ENCODE measurements at places on chromosomes 16 and 17.

- no peak for DNase-seq
Measured at GRCh38 chr17:63853260-63853659, 10.8 kb upstream of the SMARCD2 start.

DNA sequence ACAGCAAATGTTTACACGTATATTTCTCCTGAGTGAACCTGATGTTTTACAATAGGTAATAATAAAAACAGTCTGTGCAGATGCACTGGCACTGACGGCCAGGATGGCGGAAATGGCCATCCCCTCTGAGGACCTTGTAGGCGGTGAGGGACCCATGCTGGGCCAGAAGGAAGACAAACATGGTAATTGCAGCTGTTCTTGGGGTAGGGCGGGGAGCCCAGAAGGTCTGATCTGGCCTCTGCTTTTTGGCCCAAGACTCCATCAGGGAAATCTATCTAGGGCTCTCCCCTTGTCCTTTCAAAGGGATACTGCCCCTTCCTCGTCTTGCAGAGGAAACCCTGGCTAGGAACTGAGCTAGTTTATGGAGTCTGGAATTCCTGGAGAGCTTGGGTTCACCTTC is 7.4 kb upstream of the LGALS9 start:
- DNase-seq = no peak

GRCh38 chr16:53886482-53887378 is 182.8 kb downstream of the FTO start:
- no peak for DNase-seq

GRCh38 chr17:64423881-64424280 is 25.0 kb upstream of the MILR1 start:
- no peak for DNase-seq

GRCh38 chr16:57186872-57187854 is 1.0 kb downstream of the RSPRY1 start:
- DNase-seq = no peak

DNA sequence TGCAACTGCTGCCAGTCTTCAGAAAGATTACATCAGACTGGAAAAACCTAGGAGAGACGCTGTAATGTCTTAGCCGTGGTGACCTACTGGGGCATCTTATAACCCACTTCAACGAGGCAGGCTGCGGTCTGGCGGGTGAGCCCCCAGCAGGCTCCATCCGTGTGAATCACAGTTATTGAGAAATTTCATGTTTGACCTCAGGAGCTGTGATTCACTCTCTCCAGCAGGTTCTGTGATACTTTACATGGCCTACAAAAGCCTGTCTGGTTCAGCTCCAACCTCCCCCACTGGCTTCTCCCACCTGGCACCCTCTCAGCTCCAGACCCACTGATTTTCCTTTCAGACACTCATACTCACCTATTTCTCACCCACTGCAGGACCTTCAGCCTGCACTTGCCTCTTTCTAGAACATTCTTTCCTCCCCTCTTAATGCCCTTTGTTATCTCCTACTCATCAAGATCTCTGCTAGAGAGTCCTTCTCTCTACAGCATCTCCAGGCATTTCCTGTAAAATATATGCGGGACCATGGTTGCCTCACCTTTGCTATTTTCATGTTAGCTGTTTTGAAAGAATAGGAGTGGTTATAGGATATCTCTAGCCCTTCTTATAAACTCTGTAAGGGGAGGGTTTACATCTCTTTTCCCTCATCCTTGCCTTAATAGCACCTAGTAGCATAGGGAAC is 227.9 kb downstream of the MAF start:
- no peak for DNase-seq

DNA sequence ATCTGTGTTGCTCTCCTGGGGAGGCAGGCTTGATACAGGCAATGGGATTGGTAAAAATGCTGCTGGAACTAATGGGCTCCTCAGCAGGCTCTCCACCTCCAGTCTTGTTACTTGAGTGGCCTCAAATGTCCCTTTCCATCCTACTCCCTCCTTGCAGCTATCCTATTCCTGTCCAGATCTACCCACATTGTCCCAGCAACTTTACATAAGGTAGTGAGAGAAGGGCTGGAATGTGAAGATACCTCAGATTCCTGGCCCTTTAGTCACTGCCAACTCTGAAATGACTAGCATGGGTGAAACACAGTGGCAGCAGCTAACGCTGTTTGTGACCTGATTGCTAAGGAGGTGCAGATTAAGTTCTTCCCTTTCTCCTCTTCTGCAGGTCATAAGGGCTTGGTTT is 210.1 kb upstream of the HS3ST4 start:
- no peak for DNase-seq

- DNase-seq = no peak
Measured at GRCh38 chr17:57902800-57903759, 52.1 kb downstream of the CUEDC1 start.

- no peak for DNase-seq
Measured at GRCh38 chr16:47299587-47299986, 155.8 kb upstream of the NETO2 start.

- no peak for DNase-seq
Measured at GRCh38 chr17:2898255-2898926, 102.2 kb downstream of the RAP1GAP2 start.

GRCh38 chr17:14784997-14785696 is 480.0 kb downstream of the PMP22 start:
- peak; percentile 3 for DNase-seq

DNA sequence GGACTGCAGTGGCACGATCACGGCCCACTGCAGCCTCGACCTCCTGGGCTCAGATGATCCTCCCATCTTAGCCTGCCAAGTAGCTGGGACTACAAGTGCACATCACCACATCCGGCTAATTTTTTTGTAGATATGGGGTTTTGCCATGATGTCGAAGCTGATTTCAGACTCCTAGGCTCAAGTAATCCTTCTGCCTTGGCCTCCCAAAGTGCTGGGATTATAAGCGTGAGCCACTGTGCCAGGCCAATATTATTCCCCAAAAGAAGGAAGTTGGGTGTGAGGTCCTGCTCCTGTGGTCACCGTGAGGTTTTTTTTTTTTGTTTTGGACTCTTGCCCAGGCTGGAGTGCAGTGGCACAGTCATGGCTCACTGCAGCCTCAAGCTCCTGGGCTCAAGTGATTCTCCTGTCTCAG is 1.5 kb downstream of the AMZ2 start:
- no peak for DNase-seq

DNA sequence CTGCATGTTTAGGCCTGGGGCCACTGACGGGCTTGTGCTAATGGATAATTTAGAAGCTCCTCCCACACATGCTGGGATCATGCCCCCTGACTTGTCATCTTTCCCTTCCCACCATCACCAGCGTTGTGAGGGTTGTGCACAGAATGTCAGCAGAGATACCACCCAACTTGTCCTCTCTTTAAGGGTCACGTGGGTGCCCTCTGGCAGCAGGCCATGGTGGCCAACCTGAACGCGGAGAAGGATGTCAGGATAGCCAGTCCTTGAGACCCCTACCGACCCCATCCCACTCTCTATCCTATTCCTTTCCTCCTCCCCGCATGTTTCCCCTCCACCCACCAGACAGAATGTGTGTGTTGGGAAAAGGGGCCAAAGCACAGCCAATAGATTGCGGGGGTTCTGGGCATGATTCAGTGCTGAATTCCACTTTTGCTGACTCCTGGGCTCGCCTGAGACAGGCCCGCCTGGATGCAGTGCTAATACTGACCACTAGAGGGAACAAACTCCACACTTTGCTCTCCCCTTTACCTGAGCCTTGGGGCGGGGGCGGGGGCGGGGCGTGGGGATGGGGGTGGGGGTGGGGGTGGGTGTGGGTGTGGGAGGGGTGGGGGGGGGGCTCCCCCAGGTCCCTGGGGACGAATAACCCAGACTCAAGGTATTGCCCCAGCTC is at the start of gene GH2:
Gene GH2, minus strand, starts transcription at position 10 of the 667 bp plus-strand sequence. CDS start 143 bp downstream, outside the sequence.
- peak; percentile 26 for DNase-seq

DNA sequence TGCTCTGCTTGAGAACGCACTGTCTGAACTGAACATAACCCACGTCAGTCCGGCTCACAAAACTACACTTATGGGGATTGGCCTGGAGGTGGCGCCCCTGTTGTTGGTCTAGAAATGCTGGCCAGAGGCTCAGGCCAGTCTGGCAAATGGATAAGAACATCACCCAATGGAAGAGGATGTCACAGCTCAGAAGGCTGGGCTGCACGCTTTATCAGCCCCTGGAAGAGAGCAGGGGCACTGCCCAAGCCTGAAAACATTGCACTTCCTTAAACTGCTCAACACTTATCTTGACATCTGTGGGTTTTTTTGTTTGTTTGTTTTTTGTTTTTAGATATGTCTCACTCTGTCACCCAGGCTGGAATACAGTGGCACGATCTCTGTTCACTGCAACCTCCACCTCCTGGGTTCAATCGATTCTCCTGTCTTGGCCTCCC is 24.8 kb upstream of the BPTF start:
- DNase-seq = no peak

DNA sequence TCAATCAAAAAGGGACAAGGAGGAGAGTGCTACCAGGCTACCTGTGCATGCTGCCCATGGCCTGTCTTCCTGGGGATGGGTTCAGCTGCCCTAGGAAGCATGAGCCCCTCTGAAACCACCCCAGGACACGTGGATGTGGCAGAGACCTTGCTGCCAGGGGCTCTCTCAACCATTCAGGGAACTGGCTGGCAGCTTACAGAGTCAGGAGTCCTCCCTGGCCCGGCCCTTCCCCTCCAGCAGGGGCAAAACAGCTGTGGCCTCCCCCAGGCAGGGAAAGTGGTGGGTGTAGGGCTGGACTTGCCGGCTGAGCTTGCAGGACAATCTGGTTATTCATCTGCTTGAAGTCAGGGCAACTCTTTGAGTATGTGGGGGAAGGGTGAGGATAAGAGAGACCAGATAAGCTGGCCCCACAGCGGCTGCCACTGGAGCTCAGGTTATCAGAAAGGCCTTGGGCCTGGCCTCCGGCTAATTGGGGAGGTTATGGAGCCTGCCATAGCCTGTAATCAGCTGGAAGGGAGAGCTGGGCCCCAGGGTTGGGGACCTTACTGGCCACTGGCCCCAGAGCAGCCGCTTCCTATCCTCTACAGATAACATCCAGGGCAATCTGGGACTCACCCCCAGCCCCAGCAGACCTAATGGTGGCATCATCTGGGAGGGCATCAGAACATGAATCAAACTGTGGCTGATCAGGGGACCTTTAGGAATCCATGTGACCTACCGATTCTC is 5.6 kb upstream of the TBX2 start:
- no peak for DNase-seq

- DNase-seq = no peak
Measured at GRCh38 chr17:69059458-69060175, 1.1 kb downstream of the ABCA9 start.

GRCh38 chr17:29119265-29119664 is 60.9 kb downstream of the MYO18A start:
- DNase-seq = no peak

DNA sequence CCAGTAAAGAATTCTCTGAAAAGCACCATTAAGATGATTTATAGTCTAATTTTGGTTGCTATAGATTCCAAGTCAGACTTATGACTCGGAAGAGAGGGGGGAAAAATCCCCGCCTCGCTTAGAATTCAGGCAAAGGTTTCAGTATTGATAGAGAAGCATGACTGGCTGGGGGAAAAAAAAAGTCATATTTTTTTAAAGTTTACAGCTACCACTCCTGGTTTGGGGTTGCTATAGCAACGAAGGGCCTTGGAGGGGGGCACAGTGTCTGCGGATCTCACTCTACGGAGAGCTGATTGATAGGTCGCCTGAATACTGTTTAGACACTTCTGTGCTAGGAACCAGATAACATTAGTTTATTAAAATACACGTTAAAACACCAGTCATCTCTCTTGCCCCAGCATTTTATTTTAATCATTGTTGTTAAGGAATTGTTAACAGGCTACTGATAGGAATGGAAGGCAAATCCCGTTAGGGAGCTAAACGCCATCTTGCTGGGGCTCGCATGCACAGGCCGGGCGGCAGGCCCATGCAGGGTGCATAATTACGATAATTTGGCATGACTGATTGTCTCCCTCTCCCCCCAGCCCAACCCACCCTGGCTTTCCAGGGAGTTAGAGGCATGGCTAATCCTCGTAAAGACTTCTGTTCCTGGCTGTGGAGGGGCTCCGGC is 380.0 kb upstream of the XYLT1 start:
- DNase-seq = no peak

DNA sequence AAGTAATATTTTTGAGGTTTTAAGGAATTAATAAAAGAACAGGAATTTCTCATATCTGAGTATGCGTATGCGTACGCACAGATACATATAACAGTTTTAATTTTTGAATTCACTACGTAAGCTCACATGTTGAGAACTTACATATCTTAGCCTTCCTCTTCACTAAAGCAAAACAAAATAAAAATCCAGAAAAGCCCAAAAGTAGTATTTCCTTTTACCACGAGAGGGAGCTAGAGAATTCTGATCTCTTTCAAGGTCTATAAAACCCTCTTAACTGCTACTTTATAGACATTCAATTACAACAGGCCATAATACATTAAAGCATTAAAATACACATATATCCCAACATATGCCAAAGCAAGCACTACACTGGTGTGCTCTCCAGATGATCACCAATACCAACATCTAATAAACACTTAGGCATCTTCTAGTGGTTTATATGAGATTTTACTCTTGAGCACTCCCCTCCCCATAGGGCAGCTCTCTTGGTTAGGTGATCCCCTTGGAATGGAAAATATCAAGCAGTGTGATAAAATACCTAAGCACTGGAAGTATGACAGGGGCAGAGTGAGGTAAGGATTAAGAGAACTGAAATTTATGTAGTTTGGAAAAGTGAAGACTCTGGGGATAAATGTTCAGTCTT is 94.0 kb downstream of the SKAP1 start:
- DNase-seq = no peak

- DNase-seq = no peak
Measured at GRCh38 chr16:71648921-71649320, 22.9 kb downstream of the MARVELD3 start.

DNA sequence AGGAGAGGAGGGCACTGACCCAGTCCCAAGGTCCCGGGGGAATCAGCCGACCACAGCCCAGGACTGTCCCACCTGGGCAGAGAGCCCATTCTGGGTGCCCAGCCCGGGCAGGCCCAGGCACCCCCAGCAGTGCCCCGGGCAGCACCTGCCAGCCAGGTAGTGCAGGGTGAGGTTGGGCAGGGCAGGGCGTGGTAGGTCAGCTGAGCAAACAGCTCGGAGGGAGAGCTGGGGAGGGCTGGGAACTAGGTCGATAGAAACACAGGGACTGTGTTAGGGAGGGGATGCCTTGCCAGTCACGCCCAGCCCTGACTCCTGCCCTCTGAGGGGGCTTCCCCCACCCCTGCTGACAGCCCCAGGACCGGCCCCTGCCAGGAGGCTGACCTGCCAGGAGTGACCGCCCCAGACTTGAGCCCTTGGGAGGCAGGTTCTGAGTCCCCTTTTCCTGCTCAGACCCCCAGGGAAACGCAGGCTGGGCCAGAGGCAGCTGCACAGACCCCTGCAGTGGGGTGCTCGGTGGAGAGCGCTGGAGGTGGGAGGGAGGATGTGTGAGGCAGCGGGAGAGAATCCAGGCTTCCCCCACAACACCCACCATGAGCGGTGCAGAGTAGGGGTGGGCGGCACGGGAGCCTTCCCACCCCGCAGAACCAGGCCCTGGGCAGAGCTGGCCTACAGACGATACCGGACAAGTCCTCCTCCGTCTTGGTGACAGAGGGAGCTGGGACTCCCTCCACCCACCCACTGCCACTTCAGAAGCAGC is 4.7 kb downstream of the HS3ST6 start:
- no peak for DNase-seq

- DNase-seq = no peak
Measured at GRCh38 chr17:13704333-13704732, 102.6 kb upstream of the HS3ST3A1 start.

Data from stimulated activated CD4-positive, alpha-beta T cell treated with anti-CD3 and anti-CD28 coated beads, Interleukin-1b, Interleukin-23, amount 100 ng/mL, for 24 hours (primary cell).